ENCODE measurements at places on chromosomes 1 and 21. TPM values are rescaled to one million over a fixed set of nuclear protein-coding genes. Genes with fewer than 3 reads are reported as not detected.

EXTL1 gene
- total RNA-seq, result 2.7 TPM

OPTC gene
- total RNA-seq, result not detected

KCNJ6 gene
- 0.62 TPM for total RNA-seq

AMPD1 gene
- not detected for total RNA-seq

MATN1 gene
- total RNA-seq, result 0.46 TPM

RCAN1 gene
- 22.5 TPM for total RNA-seq

IGSF5 gene
- total RNA-seq, result 1.0 TPM

OR2AK2 gene
- total RNA-seq, result not detected

Data from uterus (tissue), 4 donors.